HepG2 (cell line): ENCODE measurements at places on chromosomes 1 and 21. TPM values are rescaled to one million over a fixed set of nuclear protein-coding genes. Genes with fewer than 3 reads are reported as not detected.

- no peaks in the 10 kb centered on the region for H3K4me1 ChIP-seq
- no peaks in the 10 kb centered on the region for H3K27me3 ChIP-seq
- H3K36me3 ChIP-seq = no peaks in the 10 kb centered on the region
- no peak overlapping the region for H3K4me3 ChIP-seq
- no peak overlapping the region for H3K27ac ChIP-seq
These were observed 33.5 kb upstream of the SSBP3 start for GRCh38 chr1:54439550-54440223.

FCRL6 gene
- total RNA-seq = not detected in 2 replicates

HAPLN2 gene
- total RNA-seq = not detected in 2 replicates

FCRL2 gene
- not detected in 2 replicates for total RNA-seq

FHAD1 gene
- total RNA-seq = not detected in 2 replicates
